ENCODE measurements at places on chromosomes 4 and X.

DNA sequence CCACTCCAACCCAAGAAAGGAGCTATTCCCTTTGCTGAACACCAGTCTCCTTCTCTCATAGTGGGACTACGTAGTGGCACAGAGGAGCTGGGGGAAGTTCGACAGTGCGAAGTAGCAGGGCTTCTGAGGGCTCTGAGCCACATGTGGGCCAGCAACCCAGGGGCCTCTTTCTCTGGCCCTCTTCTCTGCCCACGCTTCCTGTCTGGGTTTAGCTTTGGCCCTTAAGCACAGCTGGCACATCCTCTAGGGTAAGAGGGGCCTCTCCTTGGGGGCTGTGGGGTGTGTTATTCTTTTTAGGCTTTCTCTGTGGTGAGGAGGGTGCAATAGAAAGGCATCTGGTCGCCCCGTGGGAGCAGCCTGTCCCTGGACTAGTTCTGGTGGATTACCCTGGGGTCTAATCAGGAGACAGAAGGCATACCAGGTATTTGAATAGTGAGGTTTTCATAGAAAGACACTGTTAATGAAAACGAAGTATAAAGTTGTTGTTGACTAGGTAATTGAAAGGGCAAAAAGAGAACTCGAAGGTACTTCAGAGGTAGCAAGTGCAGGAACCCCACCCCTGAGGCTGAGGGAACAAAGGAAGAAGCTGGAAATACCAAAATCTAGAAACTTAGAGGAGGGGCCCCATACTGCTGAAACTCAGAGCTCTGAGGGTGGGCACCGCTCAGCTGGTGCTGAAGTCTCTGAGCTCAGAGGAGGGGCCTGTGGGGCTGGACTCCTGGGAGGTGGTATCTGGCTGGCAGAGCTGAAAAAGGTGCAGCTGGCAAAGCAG, 151.9 kb upstream of the RPS6KA3 start:
- DNase-seq = no peak

GRCh38 chrX:41471786-41472185, 24.6 kb downstream of the NYX start:
- no peak for DNase-seq

GRCh38 chr4:4559596-4559995, 17.7 kb upstream of the STX18 start:
- no peak for DNase-seq

- no peak for DNase-seq
These were observed 678 bp downstream of the BMP3 start for GRCh38 chr4:81030981-81031791.

DNA sequence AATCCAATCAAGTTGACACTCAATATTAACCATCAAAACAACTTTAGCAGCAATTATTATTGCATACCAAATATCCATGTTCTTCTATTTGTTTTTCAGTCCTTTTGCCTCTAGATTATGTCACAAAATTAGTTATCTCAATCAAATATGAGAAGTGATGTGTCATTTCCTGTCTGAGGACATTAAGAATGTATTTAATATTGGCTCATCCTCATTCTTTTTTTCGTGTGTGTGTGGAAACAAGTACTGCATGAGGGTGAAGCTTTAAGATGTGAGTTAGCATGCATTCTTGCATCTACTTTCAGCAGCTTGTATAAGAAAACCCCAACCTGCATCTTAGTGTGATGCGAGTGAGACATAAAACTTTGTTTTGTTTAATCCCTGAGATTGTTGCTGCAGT, 301.4 kb downstream of the GRIA2 start:
- DNase-seq = no peak

DNA sequence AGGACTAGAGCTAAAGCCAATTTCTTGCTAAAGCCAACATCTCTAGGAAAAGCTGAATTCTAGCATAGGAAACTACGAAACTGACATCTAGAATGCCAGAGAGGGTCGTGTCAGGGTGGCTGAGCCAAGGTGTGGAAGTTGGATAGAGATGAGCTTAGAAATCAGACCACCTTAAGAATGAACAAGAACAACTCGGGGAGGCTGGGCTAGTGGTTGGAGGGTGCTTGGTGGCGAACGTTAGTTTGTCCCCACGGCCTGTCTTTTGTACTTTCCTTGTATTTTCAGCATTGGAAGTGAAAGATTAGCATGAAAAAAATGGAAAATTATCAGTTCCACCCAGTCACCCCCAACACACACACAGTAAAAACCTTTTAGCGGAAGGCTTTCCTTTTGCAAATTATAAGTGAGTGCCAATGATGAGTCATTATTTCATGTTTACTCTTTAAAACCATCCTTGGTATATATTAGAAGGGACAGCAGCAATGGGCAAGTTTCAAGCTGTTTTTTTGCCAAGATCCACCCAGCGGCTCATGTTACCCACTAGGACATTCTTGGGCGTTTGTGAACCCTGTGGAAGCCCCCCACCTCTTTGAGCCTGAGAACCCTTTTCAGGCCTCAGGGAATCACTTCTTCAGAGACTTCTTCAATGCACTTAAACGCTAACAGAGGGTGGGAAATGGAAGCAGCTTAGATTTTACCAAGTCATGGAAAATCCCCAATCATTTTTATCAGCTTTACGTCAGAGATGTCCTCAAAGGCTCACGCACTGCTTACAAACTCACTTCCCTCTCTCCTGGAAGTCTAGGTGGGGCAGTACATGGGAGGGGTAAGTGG, 4.9 kb upstream of the PPEF1 start:
- DNase-seq = no peak

GRCh38 chrX:46693149-46693548, 65.8 kb downstream of the SLC9A7 start:
- no peak for DNase-seq

DNA sequence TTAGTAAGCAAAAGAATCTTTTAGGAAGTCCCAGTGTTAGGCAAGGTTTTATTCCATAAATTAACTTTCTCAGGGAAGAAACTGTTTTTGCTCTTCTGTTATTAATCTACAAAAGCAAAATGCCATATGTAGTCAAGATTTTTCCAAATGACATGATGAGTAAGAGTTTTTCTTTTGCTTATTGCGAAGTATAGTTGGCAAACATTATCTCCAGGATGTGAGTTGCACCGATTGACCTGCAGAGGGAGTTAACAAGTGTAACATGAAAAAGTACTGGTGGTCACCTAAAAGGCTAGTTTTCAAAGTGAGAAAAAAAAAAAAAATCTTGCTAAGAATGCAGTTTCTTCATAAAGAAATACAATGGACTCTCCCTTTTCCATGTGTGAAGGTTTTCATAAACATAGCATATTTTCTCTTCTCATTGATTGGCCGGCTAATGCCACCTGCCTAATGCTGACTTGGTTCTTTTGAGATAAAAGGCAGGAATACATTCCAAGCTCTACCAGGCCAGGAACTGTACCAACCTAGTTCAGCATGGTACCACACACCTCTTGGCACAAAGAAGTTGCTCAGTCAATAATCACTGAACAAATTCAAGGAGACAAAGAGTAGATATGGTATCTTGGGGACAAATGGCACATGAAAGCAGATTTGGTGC, 100.2 kb downstream of the LNX1 start:
- DNase-seq = peak; percentile 32

- no peak for DNase-seq
These were observed 7.3 kb upstream of the SH3BP2 start for GRCh38 chr4:2785613-2786012.

- DNase-seq = no peak
These were observed 57.9 kb upstream of the PDHA1 start for GRCh38 chrX:19285857-19286256.

DNA sequence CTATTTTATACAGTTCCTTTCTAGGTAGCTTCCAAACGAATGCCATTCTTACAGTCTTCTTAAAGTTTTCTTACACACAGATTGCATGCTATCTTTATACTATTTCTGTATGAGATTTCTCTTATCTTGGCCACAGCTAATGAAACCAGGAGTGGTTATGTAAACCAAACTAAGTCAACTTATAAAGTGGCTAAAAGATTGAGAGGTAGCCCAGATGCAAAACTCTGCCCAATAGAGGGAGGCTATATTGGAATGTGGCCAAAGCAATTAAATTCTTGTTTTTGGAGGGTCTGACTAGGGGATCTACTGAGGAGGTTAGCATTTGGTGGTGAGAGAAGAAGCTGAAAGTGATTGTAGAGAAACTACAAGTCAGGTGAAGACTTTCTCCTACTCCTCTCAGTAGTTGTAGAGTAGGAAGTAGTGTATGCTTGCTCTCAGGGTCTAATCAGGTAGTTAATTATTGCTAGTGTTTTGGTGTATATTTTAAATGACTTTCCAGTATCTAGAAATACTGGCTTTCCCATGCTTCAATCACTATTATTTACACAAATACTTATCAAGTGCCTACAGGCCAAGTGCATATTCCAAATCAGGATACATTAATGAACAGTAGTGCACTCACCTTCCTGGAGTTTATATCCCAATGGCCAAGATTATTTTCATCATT, 104.2 kb upstream of the HPGD start:
- no peak for DNase-seq

DNA sequence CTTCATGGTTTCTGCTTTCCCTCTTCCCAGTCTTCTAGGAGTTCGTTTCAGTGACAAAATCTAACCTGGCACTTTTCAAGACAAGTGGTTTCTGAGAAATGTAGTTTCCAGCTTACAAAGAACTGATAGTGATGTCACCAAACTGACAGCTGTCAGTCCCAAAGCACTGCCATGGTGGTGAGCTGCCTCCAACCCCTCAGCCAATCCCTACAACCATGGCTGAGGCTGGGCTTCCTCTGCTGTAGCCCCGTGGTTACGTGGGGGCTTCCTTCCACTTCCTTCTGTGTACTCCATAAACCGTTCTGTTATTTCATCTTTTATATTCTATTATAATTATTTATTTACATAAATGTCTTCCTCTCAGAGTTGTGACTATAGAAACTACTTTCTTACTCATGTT, 198.6 kb upstream of the AGA start:
- DNase-seq = no peak

DNA sequence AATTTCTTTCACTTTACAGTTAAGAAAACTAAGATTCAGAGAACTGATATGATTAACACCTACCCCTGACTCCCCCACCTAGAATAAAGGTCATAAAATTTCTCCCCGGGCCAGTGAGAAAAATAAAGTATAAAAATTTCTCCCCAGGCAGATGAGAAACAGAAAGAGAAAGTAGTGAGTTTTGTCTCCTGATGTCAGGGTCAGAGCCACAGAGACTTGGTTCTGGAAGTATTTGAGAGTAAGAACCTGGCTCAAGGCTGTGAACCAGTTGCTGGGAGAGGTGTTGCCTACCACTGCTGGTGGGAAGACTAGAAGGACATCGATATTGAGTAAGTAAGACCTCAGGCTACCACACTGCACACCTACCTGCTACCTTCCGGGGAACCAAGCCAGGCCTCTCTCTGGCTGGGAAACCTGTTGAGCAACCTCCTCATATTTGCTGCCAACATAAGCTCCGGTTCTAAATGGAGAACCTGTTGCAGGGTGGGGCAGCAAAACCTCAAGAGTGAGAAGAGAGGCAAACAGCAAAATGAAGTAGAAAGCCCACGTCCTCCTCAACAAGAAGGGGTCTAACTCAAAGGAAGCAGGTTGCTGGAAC, 104.2 kb upstream of the PUDP start:
- peak; percentile 2 for DNase-seq

DNA sequence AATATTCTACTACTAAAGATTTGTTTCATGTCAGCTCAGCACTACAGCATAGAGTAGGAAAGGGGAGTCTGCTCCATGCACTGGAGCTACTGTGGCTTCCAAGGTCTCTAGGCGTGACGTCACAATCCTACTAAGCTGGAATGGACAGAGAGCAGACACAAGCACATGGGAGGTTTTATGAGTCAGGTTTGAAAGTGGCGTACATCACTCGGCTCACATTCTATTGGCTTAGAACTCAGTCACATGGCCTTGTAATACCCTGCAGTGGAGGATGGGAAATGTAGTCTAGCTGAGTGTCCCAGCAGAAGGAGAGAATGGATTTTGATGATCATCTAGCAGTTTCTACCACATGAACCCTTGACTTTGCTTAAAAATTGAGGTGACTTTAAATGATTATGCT, 624.8 kb upstream of the ATOH1 start:
- no peak for DNase-seq

DNA sequence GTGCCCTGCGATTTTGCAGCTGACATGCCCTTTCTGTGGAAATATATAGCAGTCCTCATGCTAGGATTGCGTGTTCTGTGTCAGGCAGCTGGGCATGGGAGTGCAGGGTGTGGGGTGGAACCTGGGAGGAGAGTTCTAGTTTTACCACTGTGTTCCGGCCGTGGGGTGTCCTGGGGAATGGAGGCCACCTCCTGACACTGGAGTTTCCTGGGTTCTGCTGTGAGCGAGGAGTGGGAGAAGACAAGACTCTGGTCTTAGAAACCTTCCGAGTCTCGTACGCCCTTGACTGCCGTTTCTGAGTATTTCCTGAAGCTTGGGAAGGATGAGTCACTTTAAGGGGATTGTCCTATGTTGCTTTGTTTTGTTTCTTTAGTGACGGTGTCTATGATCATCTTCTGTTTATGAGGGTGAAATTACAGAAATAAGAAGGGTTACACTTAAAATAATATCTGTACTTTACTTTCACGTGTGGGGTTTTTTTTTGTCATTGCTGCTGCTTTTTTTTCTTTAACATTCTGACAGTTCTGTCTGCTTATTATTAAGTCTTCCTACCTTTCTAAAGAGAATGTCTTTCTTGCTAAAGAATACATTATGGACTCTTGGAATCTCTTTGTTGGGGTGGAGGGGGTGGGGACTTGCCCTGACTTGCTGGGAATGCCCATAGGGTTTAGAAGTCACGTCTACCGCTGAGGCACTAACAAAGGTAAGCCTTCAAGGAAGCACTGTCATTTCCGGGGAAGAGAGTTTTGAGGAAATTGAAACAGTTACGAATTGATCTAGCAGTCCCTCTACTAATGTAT, 19.1 kb downstream of the CD99 start:
- DNase-seq = no peak

- DNase-seq = no peak
These were observed 64.9 kb downstream of the DOCK11 start for GRCh38 chrX:118560489-118560888.

- DNase-seq = no peak
These were observed 90.9 kb downstream of the EGF start for GRCh38 chr4:110003401-110004187.

- DNase-seq = no peak
These were observed 140.3 kb downstream of the PJA1 start for GRCh38 chrX:69024931-69025330.

DNA sequence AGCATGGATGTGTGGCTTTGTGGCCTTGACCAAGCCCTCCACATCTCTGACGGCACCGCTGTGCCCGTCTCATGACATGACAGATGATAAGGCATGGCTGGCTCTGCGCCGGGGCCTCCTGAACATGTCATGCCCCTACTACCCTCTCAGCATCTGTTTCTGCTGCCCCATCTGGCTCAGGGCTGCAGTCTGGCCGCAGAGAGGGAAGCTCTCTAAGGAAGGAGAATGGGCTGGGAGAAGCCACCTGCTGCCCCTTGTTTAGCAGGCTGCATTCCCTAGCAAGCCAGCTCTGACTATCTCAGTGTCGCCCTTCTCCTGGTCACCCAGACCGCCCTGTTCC, 7.2 kb downstream of the ZNF185 start:
- no peak for DNase-seq

DNA sequence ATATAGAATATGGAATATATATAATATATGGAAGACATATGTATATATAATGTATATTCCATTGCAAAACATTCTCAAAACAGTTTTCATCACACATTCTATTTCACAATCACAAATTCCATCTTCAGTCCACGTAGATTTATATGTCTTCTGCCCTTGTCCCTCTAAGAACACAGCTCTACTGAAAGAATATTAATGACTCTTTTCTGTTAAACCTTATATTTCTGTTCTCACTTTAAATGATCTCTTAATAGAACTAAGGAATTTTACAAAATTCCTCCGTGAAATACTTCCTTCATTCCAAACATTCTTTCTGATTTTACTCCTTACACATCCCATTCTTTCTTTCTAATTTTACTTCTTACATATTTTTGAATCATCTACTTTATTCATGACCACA, 1043.1 kb upstream of the PABPC4L start:
- DNase-seq = no peak

GRCh38 chr4:98639108-98639507, 19.3 kb downstream of the TSPAN5 start:
- DNase-seq = no peak
